Fibroblast of skin of scalp (primary cell): ENCODE measurements at places on chromosomes 12 and 14.
A peak's percentile ranks its signal among the peaks of the same experiment; 100 is the strongest.

GRCh38 chr12:81809829-81810595 lies 50.9 kb upstream of the PPFIA2 start:
- DNase-seq = no peak

- peak; percentile 50 for DNase-seq
Measured at GRCh38 chr14:22319526-22320361, 269.3 kb downstream of the DAD1 start.

DNA sequence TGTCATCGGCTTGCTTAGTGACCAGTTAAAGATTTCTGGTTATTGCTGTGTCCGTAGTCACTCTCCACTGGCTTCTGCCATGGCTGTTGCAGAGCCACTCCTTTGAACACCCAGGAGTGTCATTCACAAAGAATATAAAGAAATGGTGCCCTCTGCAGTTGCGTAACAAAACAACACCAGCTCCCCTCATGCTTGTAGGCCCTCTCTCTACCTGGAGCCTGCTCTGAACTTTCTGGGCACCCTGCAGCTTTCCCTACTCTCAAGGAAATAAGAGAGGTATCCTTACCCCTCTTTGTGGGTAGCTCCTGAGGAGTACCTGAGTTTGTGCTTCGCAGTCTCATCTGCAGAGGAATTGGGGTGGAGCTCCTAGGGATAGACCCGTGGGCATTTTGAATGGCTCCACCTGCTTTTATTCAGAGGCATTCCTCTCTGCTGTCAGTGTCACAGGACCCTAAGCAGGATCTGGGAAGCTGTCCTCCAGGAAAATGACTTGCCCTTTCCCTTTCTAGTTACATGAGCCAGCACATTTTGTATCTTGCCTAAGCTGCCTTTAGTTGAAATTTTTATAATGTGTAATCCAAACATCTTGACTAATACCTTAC lies 97.2 kb upstream of the TMEM260 start:
- peak; percentile 11 for DNase-seq

DNA sequence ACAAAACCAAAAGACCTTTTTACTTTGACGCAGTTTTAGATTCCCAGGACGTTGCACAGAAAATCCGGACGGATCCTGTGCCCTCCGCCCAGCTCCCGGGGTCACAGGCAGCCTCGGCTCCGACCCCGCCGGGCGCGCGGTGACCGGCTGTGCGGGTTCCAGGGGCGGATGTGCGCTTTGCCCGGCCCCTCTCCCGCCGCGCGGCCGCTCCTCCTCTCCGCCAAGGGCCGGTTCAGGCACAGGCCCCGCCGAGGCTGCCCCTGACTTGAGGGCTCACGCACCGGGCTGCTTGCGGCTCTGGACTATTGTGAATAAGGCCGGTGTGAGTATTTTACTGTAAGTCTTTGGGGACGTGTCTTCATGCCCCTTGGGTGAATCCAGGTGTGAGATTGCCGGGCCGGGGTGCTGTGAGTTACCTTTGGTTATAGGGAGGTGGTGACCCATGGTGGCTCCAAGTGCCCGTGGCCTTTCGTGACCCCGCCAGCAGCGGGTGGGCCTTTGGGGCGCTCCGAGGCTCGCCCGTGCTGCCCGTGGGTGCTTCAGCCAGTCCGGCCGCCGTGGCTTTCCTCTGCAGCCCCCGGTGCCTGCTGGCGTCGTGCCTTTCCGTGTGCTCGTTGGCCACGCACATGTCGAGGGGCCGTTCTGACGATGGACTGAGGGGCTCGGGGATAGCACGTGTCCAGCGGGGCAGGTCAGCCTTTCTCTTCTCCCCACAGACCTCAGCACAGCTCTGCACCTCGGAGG lies 45.9 kb downstream of the NOC4L start:
- no peak for DNase-seq

DNA sequence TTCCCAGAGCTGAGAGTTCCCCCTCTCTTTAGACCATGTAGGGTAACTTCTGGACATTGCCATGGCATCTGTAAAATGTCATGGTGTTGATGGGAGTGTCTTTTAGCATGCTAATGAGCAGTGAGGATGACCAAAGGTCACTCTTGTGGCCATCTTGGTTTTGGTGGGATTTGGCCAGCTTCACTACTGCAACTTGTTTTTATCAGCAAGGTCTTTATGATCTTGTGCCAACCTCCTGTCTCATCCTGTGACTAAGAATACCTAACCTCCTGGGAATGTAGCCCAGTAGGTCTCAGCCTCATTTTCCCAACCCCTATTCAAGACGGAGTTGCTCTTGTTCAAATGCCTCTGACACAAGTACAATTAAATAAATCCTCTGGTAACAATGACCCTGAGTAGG lies 244.4 kb downstream of the NEDD1 start:
- DNase-seq = no peak

DNA sequence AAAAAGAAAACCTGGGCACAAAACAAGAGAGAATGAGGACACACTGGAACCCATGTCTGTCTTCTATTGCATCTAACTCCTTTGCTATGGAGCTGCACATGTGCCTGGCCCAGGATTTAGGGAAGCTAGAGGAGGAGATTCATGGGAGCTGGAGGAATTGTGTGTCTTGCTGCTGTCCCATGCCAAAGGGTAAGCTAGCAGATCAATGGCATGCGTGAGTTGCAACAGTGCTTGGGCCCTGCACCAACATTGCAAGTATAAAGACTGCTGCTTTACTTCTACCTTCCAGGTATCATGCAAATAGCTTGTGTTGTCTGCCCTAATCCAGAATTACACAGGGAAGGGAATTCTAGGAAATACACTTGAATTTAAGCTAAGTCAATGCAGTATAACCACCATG lies 196.4 kb upstream of the IGF1 start:
- DNase-seq = no peak

DNA sequence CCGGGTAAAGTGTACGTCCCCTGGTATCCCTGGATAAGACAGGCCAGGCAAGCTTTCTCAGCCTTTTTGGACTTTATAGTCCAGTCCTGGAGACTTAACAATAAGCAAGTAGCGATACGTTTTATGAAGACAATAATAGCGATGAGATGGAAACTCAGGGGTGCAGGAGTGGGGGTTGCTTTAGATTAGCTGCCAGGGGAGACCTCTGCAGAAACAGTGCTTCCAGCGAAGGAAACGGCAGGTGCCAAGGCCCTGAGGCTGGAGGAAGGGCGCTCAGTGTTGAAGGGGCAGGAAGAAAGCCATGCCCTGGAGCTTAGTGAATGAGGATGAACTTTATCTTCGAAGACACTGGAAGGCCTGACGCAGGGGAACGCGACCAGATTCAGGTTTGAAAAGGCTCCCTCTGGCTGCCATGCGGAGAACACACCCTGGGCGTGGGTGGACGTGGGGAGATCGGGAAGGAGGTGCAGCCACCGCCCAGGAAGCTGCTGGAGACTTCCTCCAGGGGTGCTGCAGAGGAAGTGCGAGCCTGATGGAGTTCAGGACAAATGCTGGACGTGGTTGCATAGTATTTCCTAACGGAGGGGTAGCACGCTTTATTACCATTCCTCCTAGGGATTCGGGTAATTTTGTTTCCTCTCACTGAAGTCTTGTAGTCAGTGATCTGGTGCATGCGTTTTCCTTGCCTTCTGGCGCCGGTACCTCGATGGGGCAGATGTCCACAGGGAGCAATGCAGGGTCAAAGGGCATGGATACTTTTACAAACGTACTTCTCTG lies 26.1 kb upstream of the UBC start:
- peak; percentile 88 for DNase-seq

DNA sequence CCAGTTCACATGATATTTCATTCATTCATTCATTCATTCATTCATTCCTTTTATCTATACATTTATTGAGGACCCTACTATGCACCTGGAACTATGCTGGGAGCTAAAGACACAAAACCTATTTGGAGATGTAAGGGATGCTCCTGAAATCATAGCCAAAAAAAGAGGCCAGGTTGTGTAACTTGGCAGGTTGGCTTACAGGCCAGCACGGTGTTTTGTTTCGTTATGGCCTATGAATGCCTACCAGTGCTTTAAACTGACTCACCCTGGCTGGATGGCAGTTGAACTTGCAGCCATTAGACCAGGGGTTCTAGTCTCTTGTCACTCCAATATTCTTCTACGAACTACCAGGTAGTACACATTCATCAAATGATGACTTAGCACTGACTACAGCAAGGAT lies 15.7 kb downstream of the MAP3K9 start:
- no peak for DNase-seq

- no peak for DNase-seq
Measured at GRCh38 chr12:101368016-101368415, 39.6 kb downstream of the ARL1 start.

DNA sequence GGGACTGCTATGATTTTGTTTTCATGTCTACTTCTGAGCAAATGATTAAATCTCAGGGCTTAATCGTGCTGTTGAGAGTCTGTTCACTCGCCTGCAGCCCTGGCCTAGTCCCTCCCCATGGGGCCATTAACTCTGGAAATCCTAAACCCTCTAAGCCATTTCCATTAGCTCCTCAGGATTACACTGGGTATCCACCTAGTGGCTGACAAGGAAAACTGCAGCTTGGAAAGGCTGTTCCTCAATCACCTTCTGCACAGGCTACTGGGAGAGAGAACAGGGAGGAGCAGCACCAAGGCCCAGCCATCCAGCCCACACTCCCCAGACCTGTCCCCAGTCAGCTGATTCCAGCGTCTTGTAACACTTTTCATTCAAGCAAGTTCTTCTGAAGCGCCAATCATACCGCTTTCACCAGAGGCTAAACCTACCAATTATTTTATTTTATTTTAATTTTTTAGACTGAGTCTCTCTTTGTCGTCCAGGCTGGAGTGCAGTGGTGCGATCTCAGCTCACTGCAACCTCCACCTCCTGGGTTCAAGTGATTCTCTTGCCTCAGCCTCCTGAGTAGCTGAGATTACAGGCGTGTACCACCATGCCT lies 48.7 kb downstream of the NEUROD4 start:
- DNase-seq = peak; percentile 56

- DNase-seq = no peak
Measured at GRCh38 chr12:130126023-130126432, 36.2 kb upstream of the FZD10 start.

- DNase-seq = no peak
Measured at GRCh38 chr14:104537613-104537988, 42.0 kb upstream of the C14orf180 start.

GRCh38 chr12:131074221-131075083 lies 120.7 kb downstream of the ADGRD1 start:
- DNase-seq = peak; percentile 30

DNA sequence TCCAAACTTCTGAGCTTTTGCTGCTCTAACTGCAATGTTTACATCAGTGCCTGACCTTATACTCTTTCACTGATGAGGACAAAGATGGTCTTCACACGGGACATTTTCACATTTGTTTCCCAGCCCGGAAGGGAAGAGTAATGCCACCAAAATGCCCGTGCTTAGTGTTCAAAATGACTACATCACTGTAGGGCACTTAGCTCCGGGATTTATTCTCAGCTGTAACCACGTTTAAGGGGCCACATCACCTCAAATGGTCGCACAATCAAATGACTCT lies 2.9 kb downstream of the GSG1 start:
- DNase-seq = no peak

DNA sequence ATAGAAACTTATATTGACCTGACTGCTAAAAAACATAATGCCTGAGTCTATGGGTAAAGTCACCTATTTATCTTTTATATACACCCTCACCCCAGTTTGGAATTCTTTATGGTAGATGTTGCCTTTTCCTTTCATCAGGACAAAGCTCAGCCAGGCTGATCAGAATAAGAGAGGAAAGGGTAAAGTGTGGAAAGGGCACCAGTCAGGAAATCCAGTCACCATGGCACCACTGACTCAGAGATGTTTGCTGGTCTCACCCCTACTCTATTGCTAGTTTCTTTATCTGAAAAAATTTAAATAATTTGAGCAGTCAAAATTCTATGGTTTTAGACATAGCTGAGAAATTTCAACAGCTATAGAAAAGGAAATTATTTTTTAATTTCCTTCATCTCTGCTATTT lies 49.2 kb upstream of the SSTR1 start:
- no peak for DNase-seq

GRCh38 chr14:103521951-103522563 lies 573 bp downstream of the CKB start:
- DNase-seq = no peak

DNA sequence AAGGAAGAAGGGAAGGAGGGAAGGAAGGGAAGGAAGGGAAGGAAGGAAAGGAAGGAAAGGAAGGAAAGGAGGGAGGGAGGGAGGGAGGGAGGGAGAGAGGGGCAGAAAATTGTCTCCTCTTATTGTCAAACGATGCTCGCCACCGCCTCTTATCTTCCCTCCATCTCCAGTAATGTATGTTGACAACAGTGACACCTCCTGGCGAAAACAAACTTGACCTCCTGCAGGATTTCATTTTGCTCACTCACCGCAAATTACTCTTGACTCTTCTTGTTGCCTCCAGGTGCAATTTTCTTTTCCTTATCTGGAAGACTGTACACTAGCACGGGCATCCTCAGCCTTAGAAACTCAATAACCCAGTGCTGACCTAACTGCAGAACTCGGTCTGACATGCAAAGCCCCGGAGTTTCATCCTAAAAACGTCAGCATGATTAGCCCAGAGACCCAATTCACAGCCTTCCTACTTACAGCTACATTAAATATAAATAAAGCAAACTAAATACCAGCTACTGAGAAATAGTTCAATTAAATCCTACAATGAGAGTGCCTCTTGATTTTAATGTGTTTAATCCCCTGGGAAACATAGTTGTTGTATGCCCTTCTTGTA lies 512.4 kb upstream of the TMPO start:
- peak; percentile 26 for DNase-seq

DNA sequence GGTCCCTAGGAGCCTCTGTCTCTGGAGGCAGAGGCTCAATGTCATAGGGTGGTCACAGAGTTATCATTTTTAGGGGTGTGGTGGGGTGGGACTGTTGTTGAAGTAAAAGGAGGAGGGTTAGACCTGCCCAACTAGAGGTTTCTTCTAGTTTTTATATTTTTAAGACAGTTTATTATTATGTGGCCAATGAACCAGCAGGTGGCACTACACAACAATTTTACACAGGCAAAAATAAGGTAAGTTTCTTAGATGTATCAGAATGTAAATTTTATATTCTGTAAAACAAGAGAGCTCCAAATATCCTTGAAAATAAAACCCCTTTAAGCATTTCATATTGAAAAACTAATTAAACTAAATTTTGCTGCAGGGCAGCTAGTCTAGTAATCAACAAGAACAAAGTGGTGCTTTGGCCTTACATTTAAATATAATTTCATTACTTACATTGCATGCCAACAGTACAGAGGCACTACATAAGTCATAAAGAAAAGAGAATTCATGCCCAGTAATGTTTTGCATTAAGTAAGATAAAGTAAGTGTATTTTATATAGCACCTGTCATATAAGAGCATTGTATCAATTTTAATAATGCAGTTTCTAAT lies 22.2 kb upstream of the OVCH1 start:
- DNase-seq = peak; percentile 47

- DNase-seq = no peak
Measured at GRCh38 chr14:94632305-94632590, 20.1 kb downstream of the SERPINA3 start.

GRCh38 chr12:96242597-96242996 lies 48.4 kb downstream of the ELK3 start:
- DNase-seq = no peak

GRCh38 chr12:128743916-128744315 lies 79.8 kb downstream of the SLC15A4 start:
- DNase-seq = no peak

- peak; percentile 29 for DNase-seq
Measured at GRCh38 chr12:68932961-68933893, at the start of gene CPM. Gene CPM, minus strand, starts transcription at chr12:68933171. Its CDS starts 334 bp downstream, at chr12:68932837.
